SK-N-DZ (cell line): ENCODE measurements at places on chromosomes 16 and 17.

DNA sequence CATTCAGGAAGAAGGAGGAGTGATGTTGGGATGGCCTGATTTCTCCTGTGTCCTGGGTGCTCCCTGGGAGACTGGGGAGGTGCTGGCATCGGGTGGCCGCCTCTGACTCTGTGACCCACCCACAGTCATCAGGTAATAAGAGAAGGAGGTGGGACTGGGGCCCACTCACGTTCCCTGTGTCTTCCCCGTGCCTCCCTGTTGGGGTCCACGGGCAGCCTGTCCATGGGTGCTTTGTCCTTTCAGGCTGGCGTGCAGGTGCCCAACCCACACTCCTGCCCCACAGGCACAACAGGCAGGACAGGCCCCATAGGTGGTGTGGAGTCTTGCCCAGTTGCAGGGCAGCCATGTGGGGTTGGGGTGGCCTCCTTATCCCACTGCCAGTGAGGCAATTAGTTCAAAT is 4.0 kb downstream of the DEF8 start:
- no peak for DNase-seq

- no peak for DNase-seq
These were observed 19.0 kb downstream of the BANP start for GRCh38 chr16:87970186-87970585.

DNA sequence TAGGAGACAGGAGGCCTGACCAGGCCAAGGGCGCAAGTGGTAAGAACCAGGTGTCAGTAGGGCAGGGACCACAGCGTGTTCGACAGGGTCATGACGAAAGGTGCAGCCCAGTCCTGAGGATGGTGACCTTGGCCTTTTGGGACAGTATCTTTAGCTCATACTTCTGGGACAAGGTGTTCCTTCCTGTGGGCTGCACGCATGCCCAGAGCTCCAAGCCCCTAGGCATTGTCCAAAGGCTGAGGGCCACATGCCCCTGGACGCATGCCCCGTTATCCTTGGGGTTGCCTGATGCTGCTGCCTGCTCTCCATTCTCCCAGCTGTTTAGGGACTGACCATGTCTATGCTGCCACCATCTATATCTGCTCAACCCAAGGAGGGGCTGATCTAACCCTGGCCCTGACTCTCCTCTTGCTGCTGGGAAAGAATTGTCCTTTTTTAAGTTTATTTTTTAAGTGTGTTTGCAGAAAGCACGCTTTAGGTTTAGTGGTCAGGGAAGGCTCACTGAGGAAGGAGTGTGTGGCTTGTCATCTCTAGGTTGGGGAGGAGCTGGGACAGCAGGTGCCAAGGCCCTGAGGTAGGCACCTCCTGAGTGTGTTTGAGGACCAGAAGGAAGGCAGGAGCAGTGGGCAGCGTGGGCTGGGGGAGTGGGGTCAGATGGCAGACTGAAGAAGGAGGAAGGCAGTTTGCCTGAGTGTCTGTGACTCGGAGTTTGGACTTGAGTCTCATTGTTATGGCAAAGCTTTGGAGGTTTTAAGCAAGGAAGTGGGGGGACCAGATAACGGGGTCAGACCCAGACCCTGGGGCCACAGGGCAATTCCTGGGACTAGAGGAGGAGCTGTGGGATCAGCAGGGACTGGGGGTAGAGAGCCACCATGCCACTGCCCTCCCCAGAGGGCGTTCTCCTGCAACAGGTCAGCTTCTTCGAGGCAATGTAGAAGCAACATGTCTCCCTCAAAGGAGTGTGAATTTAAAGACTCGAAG is 15.1 kb upstream of the CBX4 start:
- DNase-seq = no peak

DNA sequence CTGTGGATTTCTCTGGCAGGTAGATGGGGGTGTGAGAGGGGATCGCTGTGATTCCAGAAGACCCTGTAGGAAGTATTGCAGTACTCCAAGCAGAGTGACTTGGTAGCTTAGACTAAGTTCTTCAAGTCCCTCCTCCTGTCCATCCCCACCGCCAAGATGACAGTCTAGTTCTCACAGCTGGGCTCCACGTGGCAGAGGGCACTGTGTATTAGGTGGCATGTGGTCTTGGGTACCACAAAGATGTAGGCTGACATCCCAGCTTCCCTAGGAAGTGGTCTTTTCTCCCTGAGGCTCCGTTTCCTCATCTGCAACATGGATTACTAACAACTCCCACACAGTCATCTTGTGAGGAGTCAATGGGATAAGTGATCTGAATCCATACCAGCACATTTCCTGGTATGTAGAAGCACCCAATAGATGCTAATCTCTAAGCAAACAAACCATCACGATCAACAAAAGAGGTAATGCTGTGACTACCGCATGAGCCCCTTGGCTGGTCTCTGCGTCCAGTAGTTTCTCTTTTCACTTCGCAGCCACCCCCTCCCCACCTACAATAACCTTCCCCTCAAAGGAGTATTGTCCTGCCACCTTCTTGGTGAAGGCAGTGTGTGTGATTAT is 349.1 kb upstream of the EEF2KMT start:
- DNase-seq = no peak

- no peak for DNase-seq
These were observed 476 bp upstream of the LPCAT2 start for GRCh38 chr16:55508271-55508921.

GRCh38 chr17:43611230-43611969 is 50.3 kb downstream of the MEOX1 start:
- no peak for DNase-seq

GRCh38 chr16:56462064-56462796 is 10.9 kb downstream of the OGFOD1 start:
- DNase-seq = peak; percentile 13

DNA sequence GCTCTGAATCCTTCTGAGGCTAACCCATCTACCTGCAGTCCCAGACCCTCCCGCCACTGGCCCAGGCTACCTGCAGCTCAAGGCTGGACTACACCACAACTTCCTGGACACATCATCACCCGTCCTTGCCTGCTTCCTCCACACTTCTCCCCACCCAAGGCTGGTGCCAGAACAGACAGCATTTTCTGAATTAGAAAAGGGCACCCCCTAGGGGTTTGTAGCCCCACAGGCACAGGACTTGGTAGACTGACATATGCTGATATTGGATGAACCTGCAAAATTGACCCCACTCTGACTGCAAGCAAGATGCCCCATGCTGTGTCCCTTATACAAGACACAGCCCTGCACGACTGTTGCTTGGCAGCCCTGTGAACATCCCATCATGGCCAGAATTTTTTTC is 271.5 kb upstream of the C16orf82 start:
- no peak for DNase-seq

DNA sequence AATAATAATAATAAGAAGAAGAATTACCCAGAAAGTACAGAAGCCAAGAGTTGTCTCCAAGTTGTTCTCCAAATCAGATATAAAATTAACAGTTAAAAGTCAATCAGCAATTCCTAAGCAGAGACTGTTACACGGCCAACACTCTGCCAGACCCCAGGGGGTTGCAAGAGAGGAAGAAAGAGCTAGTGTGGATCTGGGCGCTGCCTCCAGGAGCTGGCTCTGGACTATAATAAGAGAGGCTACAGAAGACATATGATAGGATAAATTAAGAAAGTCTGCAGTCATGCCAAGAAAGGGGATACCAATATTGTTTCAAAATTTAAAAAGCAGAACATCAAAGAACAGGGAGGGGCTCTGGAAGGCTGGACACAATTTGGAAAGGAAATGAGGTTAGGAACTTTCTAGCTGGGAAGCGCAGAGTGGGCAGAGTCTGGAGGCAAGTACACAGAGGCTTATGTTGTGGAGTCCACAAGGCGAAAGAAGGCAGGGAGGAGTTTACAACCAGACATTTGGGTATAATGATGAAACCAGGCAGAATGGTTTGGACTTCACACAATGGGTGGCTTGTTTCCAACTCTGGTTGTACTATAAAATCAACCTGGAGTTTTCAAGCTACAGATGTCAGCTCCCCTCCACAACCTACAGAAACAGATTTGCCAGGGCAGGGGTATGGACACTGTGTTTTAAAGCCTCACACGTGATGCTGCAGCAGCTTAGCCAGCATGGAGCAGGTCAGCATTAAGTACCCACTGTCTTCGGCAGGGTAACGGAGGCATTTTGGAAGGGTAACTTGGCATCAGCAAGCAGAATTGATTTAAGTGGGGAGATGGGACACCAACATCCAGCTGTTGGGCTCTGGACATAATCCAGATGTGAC is 49.4 kb downstream of the SLC39A11 start:
- no peak for DNase-seq

GRCh38 chr17:60165971-60166370 is 16.2 kb downstream of the CA4 start:
- DNase-seq = no peak

DNA sequence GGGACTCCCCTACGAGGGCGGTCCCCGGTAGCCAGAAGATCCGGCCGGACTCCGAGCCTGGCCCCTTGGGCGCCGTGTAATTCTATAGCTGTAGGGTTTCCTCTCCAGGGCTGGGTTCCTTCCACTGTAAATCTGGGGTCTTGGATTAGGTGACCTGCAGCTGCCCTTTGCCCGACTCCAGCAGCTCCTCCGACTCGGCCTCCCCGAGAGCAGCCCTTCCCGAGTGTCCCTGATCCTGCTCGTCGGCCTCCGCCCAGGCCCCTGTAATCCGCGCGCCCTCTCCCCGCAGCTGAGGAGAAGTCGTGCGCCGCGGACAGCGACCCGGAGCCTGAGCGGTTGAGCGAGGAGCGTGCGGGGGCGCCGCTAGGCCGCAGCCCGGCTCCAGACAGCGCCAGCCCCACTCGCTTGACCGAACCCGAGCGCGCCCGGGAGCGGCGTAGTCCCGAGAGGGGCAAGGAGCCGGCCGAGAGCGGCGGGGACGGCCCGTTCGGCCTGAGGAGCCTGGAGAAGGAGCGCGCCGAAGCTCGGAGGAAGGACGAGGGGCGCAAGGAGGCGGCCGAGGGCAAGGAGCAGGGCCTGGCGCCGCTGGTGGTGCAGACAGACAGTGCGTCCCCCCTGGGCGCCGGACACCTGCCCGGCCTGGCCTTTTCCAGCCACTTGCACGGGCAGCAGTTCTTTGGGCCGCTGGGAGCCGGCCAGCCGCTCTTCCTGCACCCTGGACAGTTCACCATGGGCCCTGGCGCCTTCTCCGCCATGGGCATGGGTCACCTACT is 5.5 kb downstream of the TBX2 start:
- peak; percentile 56 for DNase-seq

GRCh38 chr17:48718227-48718760 is 4.0 kb downstream of the PRAC1 start:
- DNase-seq = no peak

- no peak for DNase-seq
These were observed 50.1 kb upstream of the DDX52 start for GRCh38 chr17:37693328-37693727.

DNA sequence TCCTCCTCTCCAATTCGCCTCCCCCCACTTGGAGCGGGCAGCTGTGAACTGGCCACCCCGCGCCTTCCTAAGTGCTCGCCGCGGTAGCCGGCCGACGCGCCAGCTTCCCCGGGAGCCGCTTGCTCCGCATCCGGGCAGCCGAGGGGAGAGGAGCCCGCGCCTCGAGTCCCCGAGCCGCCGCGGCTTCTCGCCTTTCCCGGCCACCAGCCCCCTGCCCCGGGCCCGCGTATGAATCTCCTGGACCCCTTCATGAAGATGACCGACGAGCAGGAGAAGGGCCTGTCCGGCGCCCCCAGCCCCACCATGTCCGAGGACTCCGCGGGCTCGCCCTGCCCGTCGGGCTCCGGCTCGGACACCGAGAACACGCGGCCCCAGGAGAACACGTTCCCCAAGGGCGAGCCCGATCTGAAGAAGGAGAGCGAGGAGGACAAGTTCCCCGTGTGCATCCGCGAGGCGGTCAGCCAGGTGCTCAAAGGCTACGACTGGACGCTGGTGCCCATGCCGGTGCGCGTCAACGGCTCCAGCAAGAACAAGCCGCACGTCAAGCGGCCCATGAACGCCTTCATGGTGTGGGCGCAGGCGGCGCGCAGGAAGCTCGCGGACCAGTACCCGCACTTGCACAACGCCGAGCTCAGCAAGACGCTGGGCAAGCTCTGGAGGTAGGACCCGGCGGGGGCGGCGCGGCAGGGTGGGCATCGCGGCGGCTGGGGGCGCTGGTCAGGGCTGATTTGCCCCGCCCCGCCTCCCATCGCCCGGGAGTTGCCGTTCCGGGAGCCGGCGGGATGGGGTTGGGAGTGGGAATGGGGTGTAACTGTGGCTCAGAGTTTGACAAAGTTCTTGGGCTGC is 567 bp downstream of the SOX9 start:
- peak; percentile 31 for DNase-seq

GRCh38 chr16:18782697-18783429 is 7.3 kb downstream of the RPS15A start:
- no peak for DNase-seq

DNA sequence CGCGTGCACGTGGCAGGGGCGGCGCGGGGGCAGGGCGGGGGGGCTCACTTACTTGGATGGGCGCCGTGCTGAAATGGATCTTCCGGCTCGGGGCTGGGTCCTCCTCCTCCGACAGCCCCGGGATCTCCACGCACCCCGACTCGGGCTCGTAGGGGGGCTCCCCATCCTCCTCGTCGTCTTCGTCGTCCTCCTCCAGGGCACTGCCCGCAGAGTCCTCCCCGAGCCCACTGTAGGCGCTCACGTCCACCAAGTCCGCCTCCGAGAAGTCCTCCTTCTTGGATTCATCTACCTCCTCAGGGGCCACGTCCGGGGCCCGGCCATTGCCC is 1.4 kb downstream of the PPP1R9B start:
- DNase-seq = no peak

DNA sequence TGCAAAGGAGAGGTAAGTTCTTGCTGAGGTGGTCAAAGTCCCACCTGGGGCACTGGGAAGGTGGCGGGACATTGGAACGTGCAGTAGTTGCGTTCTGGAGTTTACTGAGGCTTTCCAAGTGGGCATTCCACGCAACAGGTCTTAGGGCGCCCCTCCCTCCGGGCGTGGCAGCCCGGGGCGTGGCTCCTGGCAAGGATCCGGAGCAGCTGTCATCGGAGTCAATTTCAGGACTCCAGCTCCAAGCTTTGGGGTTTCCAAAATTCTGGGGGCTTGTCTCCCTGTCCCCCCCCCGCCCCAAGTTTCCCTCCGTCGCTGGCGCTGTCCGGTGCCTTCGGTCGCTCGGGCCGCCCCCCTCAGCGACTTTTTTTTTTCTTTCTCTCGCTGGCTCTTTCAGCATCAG is 43.1 kb upstream of the AMZ2 start:
- no peak for DNase-seq

DNA sequence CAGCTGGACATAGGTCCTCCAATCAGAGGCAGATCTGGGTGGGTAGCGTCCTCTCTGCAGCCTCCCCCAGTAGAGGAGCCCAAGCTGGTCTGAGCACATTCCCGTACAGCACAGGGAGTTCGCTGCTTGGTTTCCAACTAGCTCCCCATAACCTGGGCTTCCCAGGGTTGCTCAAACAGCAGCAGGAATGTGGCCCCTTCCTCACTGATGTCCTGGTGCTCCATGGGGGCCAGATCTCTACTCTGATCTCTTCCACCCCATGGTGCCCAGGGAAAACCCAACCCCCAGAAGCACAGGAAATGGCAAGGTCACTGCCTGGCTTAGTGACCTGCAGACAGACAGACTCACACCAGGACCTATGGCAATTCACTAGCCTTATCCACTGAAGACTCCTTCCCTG is 11.1 kb upstream of the MMP2 start:
- no peak for DNase-seq

DNA sequence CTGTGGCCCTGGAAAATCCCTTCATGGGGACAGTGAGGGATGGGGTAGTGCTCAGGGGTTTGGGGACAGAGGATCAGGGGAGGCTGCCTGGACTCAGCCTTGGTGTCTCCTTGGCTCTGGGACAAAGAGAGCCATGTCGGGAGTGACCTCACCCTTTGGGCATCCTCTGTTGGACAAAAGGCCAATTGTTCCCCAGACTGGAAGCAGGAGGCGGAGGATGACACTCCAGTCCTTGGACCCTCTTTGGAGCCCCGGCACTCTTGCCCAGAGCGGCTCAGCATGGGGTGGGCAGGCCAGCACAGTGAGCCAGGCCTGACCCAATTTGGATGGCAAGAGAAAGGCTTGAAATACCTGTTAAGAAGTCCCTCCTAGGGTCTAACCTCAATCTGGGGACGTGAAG is 39.4 kb upstream of the PHB1 start:
- DNase-seq = no peak
